ENCODE measurements at places on chromosomes 2 and 18.

GRCh38 chr2:17301437-17301836 is 216.8 kb downstream of the RAD51AP2 start:
- DNase-seq, result no peak

GRCh38 chr2:8064603-8065002 is 617.3 kb upstream of the ID2 start:
- DNase-seq, result no peak

DNA sequence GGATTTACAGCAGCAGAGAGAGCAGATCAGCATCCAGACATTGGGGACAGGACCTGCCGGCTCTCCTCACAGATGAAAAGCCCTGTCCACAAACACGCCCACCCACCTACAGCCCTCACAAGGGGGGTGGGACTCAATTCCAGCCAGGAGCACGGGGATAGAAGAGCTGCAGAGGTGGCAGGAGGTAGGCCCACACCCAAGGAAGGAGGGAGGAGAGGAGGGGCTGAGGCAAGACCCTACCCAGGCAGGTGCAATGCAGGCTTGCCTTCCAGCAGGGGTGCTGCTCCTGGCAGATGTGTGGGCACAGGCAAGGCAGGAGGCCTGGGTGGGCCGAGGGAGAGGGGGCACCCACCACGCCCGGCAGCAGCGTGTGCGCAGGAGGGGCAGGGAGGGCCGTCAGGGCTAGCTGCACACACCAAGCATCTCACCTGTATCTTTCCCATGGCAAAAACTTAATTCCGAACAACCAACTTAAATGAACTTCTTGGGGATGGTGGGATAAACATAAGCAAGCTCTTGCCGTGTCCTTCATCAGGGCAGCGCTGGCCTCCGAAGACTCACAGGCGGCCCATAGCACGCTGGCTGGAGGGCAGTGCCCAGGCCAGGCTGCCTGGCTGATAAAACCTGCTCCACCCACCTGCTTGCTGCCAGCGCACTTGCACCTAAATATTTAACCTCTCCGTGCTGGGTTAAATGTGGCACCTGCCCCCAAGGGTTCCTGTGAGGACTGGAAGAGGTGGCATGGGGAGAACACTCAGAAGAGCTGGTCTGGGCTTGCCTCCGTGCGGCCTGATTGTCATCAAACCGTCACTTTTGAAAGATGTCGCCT is 219.5 kb downstream of the HDAC4 start:
- no peak for DNase-seq

DNA sequence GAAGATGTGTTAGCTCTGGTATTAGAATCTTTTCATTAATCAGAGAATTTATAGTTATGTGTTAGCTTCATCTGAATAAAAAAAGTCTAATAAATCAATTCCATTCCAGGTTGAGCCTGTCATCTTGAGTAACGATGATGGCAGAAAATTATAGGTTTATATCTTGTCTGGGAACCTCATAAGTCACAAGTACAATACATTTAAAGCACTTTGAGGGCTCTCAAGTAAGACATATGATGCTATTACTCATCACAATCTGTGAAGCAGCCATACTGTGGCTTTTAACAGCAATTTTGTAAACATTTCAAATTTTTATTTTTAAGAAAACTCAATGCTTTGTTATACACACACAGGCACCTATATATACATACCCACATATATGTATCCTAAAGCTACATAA is 484.1 kb upstream of the VRK2 start:
- DNase-seq, result no peak

GRCh38 chr2:172792711-172793110 is 57.1 kb downstream of the RAPGEF4 start:
- DNase-seq, result no peak

DNA sequence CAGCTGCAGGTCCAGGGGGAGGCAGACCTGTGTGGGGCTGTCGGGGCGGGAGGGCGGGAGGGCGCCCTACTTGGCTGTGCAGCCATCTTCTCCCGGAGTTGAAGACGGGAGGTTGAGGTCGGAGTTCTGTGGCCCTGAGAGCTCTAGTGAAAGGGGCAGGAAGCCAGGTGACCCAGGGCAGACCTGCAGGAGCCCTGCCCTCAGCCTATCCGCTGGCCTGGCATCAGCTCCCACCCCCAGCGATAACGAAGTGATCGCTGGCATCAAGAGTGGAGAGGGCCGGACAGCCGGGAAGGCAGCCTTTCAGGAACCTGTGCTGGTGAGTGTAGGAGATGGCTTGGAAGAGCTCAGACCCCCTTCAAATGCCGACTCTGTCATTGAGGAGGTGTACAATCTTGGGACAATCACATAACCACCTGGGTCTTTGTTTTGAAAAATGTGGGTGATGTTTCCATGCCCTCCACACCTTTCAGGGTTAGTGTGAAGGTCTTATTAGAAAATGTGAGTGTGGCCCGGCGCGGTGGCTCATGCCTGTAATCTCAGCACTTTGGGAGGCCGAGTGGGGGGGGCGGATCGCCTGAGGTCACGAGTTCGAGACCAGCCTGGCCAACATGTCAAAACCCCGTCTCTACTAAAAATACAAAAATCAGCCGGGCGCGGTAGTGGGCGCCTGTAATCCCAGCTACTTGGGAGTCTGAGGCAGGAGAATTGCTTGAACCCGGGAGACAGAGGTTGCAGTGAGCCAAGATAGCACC is 1.3 kb downstream of the ARHGEF4 start:
- no peak for DNase-seq

DNA sequence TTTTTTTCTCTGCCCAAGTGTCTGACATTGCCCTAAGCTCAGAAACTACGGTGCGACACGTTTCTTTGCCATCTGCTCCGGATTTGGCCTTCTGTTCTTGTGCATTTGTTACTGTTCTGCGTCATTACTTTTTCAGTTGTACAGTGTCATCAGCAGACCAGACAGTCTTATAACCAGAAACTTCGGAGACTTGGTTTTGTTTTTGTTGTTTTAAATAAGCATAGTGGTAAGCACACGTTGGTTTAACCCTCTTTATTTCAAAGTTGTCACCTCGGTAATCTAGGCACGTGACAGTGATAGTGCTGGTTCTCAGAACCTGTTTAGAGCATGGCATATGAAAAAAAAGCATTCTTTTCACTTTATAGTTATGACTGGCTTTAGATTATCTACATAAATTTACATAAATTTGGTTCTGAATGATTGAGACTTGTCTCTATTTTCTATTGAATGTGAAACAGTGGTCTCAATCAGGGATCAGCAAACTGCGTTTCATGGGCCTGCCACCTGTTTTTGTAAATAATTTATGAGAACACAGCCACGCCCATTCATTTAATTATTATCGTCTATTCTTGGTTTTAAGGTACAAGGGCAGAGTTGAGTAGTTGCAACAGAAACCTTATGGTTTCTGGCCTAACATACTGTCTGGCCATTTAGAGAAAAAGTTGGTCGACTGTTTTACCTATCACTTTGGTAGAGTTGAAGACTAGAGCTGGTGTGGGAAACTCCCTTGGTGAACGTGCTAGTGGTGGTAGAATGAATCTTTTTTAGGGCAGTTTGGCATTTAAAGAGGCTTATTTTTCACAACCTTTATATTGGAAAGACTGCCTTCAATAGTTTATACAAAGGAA is 106.5 kb downstream of the ZNF532 start:
- DNase-seq, result no peak

GRCh38 chr2:30738141-30738911 is 68.9 kb downstream of the CAPN13 start:
- DNase-seq, result no peak
